ENCODE measurements at places on chromosomes 1 and 21.

DNA sequence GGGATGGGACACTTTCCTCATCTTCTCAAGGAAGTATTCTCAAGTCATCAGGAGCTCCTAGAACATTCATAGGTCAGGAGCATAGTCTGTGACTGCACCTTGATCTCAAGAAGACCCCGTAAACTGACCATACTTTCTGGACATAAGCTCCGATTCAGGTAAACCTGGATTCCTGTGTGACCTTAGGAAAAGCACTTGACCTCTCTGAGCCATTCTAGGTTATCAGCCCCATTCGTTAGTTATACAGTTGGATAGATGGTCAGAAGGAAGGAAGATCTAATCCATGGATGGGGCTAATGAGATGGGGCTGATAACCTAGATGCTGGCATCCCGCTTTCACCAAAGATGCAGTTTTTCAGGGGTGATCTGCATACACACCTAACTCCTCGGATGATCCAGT is 114.3 kb downstream of the EPHB2 start:
- DNase-seq = no peak

- no peak for DNase-seq
These were observed 43.9 kb upstream of the USP1 start for GRCh38 chr1:62392951-62393350.

GRCh38 chr1:87064309-87064708 is 149.9 kb downstream of the HS2ST1 start:
- DNase-seq = no peak

DNA sequence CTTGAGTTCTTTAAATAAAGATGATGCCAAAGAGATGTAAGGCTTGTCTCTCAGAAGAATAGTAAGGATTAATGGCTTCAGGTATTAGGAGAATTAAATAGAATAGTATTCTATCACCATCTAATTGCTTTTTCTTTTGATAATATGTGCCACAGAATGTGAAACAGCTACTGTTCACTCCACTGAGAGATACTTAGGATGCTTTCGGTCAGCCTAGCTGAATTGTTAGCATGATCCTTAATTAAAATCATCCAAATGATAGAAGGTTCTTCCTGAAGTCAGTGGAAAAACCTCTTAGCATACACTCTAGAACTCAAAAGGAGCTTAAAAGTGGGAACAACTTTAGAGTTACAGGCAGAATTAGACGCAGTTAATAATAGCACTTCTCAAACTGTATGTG is 97.0 kb downstream of the RASAL2 start:
- DNase-seq = no peak

DNA sequence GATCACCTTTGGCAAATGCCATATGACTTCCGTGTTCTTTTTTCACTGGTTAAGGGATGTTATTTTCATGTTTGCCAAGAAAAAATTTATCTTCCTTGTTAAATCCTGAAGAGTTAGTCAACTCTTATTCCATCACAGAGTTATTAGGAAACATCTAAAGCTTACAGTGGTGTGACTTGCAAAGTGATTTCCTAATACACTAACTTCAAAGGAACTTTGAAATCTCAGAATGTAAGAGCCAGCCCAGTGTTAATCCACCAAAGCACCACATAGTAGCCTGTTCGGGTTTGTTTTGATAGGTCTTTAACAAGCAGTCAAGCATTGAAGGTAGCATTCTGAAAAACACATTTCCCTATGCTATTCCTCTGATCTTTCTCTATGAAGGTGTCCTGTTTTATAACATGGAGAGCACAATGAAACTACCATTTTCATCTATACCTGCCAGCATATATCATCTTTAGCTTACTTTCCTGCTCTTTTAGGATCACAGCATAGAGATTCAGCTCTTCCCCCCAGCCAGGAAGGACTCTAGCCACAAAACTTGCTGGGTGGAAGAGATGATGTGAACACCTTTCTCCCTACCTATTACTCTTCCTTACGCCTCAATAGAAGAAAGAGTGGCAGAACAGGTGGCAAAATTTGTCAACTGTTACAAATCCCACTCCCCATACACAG is 82.4 kb upstream of the MAGI3 start:
- DNase-seq = no peak
